IPS DF 6.9 (cell line): ENCODE measurements at places on chromosomes 2 and 18.

- no peak for DNase-seq
Observed at GRCh38 chr2:162000431-162000830, 73.6 kb downstream of the DPP4 start.

DNA sequence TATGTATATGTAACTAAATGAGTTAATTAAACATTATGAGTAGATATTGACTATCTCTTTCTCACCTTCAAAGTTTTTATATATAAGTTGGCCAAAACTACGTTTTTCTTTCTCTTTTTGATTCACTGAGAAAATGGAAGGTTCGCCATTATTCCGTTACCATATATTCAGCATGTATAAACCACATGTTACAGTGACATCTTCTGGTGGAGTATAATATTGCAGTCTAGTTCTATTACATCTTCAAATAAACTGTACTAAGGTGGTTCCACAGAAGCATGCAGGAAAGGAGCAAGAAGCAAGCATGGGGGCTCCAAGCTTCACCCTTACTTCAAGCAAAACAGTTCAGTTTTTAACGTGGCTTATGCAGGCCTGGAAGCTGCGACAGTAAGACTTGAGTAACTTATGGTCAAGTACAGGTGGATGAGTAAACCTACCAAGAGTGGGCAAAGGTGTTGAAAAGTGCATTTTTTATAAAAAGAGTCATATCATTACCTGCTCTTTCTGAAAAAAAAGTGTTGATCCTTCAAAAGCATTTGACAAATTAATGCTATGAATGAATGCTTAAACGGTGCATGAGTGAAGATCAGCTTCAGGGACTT lies 129.8 kb upstream of the RAB6C start:
- DNase-seq = no peak

GRCh38 chr2:61620244-61621159 lies 82.3 kb upstream of the XPO1 start:
- DNase-seq = no peak

DNA sequence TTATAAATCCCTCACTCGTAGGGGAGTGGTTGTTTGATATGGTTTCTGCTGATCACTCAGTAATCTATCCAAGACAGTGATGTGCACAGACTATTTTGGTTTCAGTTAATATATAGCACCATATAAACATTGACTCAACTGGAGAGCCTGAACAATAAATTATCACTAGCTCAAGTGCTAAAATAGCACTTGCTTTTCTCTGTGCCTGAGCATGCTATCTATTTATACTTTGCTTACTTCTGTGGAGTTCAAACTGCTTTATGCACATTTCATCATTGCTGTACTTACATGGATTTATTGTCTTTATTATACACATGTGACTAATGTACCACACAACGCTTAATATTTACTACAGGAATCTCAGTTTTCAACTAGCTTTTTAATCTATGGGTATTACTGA lies 133.6 kb downstream of the BCL2 start:
- DNase-seq = no peak
